ENCODE measurements at places on chromosomes 7 and 10. TPM values are rescaled to one million over a fixed set of nuclear protein-coding genes. Genes with fewer than 3 reads are reported as not detected.

Gene GBX1
- polyA plus RNA-seq = 0.33 TPM

Gene TACC2
- polyA plus RNA-seq = 39.7 TPM

- DNase-seq = no peak
These were observed 71.9 kb downstream of the ELFN1 start for GRCh38 chr7:1741751-1742554.

Gene FGFR2
- 106 TPM for polyA plus RNA-seq

GRCh38 chr10:124722798-124723783 lies 21.1 kb downstream of the FAM53B start:
- no peak for DNase-seq

- no peak for DNase-seq
These were observed 226.3 kb downstream of the GLI3 start for GRCh38 chr7:42010751-42011150.

- DNase-seq = no peak
These were observed 88.2 kb downstream of the ELFN1 start for GRCh38 chr7:1758028-1758858.

DNA sequence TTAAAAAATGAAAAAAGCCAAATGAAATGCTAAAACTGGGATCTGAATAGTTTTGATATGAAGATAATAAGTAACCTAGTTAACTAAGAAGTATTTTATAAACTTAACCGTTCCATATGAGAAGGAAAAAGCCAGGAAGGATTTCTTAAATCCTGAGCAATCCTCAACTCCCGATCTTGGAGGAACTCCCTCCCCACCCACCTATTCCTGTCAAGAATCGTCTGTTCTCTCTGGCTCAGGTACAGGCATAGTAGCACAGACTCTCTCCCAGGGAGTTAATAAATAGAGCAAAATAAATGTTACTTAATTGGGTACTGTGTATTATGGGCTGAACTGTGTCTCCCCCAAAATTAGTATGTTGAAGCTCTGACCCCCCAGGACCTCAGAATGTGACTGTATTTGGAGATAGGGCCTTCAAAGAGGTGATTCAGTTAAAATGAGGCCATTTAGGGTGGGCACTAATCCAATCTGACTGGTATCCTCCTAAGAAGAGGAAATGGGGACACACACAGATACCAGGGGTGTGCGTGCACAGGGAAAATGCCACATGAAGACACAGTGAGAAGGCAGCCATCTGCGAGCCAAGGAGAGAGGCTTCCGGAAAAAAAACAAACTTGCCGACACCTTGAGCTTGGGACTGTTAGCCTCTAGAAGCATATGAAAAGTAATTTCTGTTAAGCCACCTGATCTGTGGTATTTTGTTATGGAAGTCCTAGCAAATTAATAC lies 28.7 kb downstream of the PUS7 start:
- no peak for DNase-seq

DNA sequence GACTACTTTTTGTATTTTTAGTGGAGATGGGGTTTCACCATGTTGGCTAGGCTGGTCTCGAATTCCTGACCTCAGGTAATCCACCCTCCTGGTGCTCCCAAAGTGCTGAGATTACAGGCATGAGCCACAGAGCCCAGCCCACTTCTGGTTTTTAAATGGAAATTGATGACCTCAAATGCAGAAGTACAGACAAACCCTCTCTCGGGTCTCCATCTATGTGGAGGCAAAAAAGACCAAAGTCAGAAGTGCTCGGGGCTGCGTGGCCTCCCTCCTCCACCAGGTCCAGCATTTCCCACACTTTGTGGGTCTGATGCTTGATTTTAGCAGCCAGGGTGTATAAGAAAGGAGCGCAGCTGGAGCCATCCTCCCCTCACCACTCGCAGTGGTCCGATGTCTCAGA lies 187.3 kb upstream of the AUTS2 start:
- no peak for DNase-seq

Data from left renal cortex interstitium (tissue), 4 donors.